ENCODE measurements at places on chromosomes 2 and 18.
A peak's percentile ranks its signal among the peaks of the same experiment; 100 is the strongest.

GRCh38 chr2:130336877-130337734 lies 5.6 kb upstream of the IMP4 start:
- DNase-seq = peak; percentile 88

- no peak for DNase-seq
Observed at GRCh38 chr2:83368461-83368860, 1090.6 kb downstream of the SUCLG1 start.

DNA sequence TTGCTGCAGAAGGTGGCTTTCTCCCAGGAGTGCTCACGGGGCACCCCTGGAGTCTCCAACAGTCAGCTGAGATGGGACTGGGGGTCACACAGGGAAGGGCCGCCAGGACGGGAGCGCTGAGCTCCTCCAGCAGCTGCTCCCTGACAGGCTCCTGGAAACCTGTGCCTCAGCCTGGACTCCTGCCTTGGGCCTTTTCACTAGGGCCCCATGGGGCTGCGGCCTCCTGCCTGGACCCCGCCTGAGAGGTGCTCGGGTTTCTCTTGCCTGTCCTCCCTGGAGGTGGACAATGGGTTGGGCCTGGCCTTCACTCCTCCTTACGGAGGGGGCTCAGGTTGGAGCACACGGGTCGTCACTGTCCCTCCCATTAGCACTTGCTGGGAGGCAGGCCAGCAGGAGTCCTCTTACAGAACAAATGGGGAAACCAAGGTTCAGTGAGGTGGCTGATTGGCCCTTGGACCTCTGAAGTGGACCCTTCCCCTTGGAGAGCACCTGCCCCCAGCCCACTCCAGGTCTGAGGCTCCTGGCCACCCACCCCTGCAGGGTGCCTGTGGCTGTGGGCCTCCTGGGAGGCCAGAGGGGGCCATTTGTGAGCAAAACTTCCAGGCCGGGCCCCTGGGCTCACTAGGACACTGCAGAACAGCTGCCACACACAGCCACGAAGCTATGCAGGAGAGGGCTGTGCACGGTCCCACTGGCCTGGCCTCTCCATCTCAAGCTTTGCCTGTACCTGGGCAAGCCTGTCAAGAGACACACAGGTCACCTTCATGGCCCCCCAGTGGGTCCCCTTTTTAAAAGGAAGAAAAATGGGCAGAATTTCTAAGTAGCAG lies 57.1 kb upstream of the ODC1 start:
- DNase-seq = no peak

DNA sequence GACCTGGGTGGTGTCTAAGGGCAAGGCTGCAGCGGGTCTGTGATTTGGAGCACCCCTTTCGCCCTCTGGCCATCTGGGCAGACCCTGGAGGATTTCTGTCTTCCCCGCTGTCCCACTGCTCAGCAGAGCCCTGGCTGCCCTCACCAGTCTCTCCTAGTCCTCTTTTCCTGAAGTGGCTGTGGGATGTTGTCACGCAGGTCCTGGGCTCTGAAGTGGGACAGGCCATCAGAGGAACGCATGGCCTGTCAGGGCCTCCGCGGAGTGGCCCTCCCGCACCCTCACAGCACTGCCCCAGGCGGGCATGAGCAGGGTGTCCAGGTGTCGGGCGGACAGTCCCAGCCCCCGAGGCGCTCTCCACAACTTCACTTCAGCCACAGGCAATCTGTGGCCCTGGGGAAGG lies 1.1 kb upstream of the TMEM185B start:
- no peak for DNase-seq

- no peak for DNase-seq
Observed at GRCh38 chr2:111676291-111676822, 207.6 kb downstream of the ANAPC1 start.

DNA sequence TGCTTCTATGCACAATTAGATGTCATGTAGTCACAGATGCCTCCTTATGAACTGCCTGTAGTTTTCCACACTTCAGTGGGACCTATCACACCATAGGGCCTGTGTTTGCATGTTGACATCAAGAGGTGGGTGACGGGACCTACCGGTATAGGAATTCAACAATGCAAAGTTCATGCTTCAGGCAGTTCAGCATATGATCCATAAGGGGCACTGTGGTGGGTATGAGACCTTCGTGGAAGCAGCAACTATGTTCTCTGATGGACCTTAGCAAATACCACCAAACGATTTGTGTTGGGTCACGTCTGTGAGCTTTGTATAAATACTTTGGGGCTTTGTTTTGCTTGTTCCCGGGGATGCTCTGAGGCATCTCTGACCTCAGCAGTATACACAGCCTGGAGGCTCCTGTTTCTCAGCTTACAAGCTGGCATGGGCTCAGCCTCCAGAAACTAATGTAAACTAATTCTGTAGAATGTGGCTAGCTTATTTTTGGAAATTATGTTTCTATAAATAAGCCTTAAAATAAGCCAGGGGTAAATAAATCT lies 111.6 kb downstream of the DTNA start:
- no peak for DNase-seq

GRCh38 chr2:219624565-219624964 lies 2.9 kb upstream of the SLC4A3 start:
- no peak for DNase-seq

DNA sequence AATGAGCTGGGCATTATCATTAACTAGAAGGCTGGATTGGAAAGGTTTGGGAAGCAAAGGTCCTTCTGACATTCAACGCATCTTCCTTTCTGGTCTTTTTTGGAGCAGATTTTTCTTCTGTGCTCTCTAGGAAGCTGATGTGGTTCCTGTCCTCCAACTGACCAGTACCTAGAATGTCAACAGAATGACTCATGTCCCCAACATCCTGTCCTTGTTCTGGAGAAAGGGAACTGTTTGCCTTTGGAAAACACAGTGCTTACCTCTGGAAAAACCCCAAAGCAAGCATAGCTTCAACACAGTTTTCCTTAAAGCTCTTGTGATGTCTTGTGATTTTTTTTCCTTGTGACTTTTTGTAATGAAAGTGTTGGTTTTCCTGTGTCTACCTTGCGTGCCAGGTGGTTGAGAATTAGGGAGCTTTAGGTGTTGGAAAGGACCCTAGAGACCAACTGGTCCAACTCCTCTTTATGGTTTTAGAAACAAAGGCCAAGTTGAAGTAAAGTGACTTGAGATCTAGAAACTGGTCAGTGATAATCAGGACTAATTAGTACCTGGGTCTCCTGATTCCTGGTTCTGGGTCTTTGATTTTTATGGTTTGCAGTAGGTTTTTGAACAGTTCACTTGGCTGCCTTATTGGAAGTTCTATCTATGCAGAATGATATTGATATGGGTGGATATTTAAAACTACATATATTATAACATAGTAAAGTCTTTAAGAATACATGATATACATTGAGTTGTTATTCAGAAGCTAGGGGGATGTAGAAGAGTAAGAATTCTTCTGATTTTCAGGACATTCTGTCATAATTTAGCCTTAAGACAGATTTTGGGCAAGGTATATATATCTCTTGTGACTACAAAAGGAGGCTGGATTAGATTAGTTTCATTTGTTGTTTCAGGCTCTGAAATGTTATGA lies 70.5 kb downstream of the FMNL2 start:
- DNase-seq = no peak

GRCh38 chr2:197894751-197895274 lies 90.4 kb downstream of the PLCL1 start:
- DNase-seq = no peak

- DNase-seq = no peak
Observed at GRCh38 chr2:117832905-117833613, 18.6 kb downstream of the DDX18 start.

- no peak for DNase-seq
Observed at GRCh38 chr2:105929516-105929915, 184.8 kb downstream of the NCK2 start.

DNA sequence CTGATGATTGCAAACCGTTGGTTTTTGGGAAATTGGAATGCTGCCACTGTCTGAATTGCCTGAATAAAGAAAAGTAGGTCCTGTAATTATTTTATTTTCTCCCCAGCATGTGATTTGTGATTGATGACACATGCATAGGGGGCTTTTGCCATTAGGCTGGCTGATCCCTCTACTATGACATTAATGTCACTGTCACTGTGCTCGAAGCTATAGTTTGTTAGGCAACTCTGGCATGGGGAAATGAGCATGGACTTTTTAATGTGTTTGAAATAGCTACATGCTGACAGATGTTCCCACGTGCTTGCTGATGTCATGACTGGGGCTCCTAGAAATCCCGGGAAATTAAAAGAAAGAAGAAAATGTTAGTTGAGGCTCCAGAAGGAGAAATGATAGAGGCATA lies 99.1 kb downstream of the HRH4 start:
- DNase-seq = no peak

GRCh38 chr2:62287282-62287681 lies 91.4 kb downstream of the B3GNT2 start:
- no peak for DNase-seq

DNA sequence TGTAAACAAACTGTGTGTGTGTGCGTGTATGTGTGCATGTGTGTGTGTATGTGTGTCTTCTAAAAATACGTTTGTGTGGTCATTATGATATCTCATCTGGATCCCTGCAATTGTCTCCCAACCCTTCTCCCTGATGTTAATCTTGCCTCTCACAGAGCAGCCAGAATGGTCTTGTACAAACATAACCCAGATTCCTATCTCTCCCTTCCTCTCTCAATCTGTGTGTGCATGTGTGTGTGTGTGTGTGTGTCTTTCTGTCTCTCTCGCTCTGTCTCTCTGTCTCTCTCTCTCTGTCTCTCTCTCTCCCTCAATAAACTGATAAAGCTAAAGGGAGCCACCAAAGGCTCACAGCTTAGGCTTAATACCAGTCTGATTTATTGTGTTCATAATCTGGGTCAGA lies 210.8 kb downstream of the PAX3 start:
- no peak for DNase-seq

DNA sequence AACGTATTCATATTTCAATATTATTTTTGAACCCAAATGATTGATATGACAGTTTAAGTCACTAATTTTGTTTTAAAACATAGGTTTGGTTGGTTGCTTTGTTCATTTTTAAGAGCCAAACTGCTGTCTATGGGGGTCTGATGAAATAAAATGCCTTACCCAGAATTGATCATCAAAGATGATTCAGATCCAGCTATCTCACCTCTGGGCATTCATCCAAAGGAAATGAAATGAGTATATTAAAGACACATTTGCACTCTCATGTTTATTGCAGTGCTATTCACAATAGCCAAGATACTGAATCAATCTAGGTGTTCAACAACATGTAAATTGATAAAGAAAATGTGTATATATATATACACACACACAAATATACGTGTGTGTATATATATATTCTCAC lies 326.9 kb upstream of the GULP1 start:
- DNase-seq = no peak

GRCh38 chr18:62045316-62045715 lies 141.5 kb downstream of the PIGN start:
- no peak for DNase-seq

- no peak for DNase-seq
Observed at GRCh38 chr2:8552293-8552801, 129.5 kb upstream of the ID2 start.

DNA sequence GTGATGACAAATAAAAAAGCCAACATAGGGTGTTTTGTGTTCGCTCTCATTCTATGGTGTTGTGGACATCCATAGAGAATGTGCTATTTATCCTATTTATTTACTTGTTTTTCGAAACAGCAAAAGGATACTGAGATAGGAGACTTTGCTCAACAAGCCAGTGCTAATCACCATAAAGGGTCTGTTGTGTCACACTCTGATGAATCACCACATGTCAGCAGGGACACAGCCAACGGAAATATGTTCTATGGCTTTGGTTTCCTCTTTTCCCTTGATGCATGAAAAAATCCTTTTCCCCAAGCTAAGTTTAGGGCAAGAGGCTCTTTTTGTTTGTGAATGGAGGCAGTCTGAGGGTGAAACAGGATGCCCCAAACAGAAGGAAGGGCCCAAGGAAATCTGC lies 154.3 kb downstream of the RNF152 start:
- no peak for DNase-seq

DNA sequence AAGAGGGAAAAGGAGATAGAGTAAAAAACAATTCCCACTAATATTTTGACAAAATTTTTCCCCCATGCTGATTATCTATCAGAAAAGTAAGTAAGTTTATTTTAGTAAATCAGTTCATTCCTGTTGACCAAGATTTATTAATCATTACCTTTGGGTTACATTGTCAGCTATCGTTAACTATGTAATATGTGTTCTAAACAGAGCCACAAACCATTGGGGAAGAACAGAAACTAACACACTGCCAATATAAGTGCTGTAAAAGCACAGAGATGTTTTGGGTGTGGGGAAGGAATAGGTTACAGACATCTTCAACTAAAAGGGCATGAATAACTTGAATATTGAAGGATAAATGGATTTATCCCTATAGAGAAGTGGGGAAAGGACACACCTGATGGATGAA lies 42.5 kb upstream of the ACADL start:
- no peak for DNase-seq

- DNase-seq = no peak
Observed at GRCh38 chr18:10414293-10414842, 40.1 kb upstream of the APCDD1 start.

DNA sequence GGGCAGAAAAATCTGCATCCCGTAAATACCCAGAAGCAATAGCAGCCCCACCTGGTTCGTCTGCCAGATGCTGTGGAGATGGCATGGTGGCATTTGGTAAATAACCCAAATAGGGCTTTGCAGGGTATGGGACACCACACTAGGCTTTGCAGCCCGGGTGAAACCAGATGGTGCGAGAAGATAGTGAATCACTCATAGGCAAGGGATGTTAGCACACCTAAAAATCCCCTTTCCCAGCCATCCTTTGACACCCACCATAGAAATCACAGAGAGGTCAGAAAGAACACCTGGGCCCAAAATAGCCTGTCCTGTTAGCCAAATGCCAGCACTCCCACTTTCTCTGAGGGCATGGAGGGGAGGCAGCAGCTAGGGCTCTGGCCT lies 47.6 kb downstream of the BCL11A start:
- no peak for DNase-seq

DNA sequence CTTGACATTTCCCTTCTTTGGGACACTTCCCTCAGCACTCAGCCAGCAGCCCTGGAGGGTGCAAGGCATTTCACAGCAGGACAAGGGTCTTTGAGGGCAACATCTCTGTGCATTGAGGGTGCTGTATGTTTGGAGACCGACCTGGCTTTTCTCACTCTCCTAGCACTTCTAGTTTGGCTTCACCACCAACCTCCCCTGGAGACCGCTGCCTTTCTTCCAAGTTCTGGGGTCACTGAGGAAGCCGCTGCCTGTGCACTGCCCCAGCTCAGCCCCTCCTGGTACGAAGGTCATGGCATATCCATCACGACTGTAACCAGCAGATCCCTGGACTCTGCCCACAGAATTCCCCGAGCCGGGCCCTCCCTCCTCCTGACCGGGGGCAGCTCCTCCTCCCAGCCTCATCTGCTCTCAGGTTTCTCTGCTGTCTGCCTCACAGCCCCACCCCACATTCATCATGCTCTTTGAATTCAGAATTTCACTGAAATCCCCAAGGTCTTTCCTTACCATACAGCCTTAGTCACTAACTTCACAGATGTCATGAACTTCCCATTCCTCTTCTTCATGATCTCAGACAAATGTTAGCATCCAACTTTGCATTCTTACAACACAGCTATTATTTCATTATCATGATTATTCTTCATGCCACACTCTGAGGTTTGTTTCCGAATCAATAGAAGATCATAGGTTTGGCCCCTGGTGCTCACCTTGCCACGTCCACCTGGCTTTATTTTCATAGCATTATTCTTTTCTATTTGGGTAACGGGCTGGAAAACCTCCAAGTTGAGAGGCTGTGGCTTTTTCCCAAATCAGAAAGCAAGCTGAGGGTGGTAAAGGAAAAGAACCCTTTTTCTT lies 113.0 kb upstream of the COPS8 start:
- DNase-seq = no peak
